Activated CD8-positive, alpha-beta memory T cell treated with anti-CD3 and anti-CD28 coated beads, Interleukin-2, amount 50 U/mL, for 4 hours (primary cell): ENCODE measurements at places on chromosomes 7 and 10.

- no peak for DNase-seq
Observed at GRCh38 chr7:101879565-101879964, 62.1 kb downstream of the CUX1 start.

- no peak for DNase-seq
Observed at GRCh38 chr7:52257890-52258289, 777.5 kb upstream of the POM121L12 start.

- no peak for DNase-seq
Observed at GRCh38 chr10:72783410-72783833, 91.5 kb downstream of the MCU start.

DNA sequence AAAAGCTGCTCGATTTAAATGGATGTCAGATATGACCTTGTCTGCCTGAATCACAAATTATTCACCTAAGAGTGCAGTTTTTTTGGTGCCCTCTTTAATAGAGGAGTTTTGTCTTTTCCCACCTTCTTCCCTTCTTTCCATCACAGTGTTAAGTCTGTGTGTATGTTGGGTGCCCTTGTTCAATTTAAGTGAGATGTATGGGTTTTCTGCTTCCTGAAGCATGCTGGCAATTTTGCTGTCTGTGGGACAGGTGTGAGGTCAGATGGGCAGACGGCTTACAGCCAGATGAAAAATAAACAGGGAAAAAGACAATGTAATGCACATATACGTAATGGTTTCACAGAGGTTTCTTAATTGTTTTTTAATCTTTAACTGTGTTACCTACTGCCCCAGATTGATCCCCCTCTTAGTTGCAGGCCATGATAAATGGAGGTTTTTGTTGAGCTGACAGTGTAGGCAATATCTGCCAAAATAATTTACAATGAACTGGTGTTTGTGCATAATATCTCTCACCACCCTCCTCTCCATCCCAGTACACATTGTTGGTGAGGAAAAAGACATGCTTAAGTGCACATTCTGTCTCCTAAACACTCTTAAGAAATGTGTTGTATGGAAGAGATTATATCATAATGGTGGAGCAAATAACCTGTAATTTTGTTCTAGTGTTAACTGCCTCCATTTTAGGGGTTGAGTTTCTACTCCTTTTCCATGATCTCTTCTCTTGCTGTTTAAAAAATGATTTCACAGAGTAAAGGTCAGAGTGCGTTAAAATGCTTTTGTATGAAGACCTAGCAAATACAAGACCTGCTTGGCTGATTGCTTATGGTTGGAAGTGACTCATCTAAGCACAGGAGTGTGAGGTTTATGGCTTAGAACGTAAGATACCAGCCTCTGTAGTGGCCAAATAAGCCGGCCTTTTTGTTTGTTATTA, 123.9 kb downstream of the LRRC4 start:
- DNase-seq: no peak

DNA sequence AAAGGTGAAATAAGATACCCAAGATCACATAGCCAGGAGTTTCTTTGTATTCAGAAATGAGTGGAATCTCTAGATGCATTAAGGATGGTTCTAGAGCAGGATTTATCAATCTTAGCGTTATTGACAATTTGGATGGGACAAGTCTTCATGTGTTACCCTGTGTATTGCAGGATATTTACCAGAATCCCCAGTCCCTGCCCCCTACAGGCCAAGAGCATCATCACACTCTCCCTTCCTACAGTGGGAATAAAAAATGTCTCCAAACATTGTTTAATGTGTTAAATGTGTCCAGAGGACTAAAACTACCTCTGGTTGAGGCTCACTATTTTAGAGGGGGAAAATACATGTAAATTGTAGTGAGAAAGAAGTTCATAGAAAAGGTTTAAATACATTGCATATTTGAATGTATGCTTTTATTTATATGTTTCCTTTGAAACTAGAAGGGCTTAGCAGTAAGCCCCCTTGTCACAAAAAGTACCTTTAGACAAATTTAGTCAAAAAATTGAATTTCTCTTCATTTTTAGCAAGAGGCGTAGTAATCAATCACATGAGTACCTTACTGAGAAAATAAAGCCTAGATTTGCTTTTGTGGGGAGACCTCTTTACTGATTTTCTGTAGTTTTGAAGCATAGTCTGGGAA, 141.2 kb downstream of the MLLT10 start:
- DNase-seq: peak; percentile 23

DNA sequence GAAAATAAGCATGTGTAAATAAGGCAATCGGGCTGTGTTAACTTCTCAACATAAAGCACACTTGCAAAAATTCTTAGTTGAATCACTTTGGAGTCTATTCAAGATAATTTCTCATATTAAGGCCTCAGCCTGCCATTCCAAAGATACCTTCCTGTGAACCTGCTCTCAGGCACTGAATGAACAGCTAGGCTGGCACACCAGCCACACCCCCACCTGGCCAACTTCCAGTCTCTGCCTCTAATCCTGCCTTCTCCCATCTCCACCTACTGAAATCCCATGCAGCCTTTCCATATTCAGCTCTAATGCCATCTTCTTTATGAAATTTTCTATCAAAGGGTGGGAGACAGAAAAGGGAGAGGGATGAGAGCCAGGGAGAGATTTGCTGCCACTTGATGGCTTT, 17.1 kb upstream of the MACROH2A2 start:
- no peak for DNase-seq

- no peak for DNase-seq
Observed at GRCh38 chr10:101845893-101846292, 2.3 kb upstream of the KCNIP2 start.

- DNase-seq: no peak
Observed at GRCh38 chr10:3745521-3745920, 39.5 kb downstream of the KLF6 start.

DNA sequence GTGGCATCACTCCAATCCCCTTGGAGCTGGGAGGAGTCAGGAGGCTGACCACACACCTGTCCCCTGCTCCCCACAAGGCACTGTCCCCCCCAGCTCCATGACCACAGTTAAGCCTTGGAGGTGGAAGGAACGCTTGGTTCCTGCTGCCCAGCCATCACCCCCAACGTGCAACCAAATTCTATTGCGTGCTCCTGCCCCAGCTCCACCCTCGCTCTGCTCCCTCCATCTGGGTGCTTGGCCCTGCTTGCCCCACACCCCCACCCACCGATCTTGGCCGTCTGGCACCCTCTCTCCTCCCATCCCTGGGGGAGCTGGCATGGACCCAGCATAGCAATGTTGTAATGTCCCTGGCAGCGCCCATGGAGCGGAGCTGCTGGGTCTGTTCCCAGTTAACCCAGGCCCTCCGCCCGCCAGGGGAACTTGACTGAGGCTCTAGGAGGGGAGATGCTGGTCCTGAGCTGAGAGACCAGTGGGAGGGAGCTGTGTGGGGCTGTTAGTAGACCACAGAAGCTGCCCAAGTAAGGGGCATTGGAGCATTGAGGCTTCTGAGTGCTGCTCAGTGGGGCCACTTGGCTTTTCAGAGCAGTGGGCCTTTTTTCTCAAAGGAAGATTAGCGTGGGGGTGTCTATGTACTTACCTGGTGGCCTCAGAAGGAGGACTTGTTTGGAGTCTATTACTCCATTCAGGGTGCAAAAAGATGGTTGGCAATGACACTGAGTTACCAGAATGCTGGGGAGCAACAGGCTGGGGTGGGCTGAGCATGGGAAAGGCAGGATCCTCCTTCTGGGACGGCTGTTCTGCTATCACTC, 1.1 kb downstream of the EPHB6 start:
- DNase-seq: no peak

DNA sequence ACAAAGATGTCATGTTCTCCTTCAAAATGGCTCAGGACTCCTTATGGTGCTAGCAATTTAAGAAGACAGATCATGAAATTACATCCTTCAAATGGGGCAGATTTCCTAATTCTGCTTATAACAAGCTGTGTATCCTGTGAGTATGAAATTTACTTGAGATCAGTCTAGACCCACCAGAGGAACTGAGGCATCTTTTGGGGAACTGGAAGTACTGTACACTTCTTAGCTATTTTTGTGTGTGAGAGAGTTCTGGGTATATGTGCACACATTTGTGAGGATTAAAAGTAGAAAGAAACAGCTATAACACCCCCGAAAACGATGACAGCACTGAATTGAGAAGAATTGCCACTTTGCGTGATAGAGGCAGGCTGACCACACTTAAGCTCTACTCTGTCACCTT, 187.0 kb upstream of the CCDC6 start:
- DNase-seq: no peak

- no peak for DNase-seq
Observed at GRCh38 chr10:47348661-47349470, 703 bp downstream of the RBP3 start.

- no peak for DNase-seq
Observed at GRCh38 chr7:24728503-24729364, 28.5 kb downstream of the GSDME start.

GRCh38 chr10:122052701-122053100, 63.7 kb downstream of the TACC2 start:
- DNase-seq: no peak

- DNase-seq: no peak
Observed at GRCh38 chr10:78299851-78300468, 266.3 kb downstream of the RPS24 start.

DNA sequence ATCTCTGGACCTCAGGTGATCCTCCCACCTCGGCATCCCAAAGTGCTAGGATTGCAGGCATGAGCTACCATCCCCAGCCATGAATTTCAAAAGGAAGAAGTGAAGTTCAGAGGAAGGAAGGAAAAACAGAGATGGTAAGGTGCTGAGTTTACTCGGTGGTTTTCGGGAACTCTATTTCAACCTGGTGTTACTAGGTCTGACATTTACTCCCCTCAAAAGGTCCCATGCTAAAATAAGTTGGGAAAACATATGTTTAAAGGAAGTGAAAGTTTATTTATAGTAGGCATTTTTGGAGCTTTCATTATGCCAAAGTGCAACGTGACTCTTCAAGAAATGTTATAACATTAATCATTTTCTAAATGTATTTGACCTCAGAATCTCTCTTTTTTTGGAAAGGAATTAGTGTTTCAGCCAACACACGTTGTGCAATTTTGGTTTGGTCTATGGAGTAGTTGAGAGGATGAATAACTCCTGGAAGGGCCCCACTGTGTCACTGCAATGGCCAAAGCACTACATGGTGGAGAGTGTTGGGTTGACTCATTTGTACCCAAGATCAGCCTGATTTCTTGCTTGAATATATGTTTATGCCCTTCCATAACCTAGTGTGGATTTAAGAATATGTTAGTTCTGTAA, 114.7 kb upstream of the FAM171A1 start:
- no peak for DNase-seq

DNA sequence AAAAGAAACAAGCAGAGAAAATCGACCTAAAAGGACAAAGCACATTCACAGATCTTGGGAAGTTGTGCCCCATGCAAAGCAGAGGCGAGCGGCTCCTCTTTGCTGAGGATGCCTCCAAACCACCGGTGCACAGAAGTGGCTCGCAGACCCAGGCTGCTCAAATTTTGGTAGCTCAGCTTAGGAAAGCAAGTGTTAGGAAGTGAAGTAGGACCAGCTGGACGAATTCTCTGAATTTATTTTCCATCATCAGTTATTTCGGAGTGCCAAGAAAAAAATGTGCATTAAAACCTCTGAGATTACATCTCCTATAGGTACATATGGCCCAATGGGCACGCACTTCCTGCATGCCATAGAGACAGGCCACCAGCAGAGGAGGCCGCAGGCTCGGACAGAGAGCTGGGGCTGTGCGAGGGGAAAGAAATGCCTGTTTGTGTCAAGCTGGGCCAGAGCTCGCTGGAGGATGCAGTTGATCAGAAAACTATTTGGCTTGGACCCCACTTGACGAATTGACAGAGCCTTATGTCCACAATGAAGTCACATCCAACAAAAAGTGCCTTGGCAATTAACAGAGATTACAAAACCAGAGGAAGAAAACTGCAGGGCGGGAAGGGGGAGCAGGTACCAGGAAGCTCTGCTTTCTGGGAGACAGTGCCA, 122.3 kb upstream of the LYZL2 start:
- DNase-seq: no peak

DNA sequence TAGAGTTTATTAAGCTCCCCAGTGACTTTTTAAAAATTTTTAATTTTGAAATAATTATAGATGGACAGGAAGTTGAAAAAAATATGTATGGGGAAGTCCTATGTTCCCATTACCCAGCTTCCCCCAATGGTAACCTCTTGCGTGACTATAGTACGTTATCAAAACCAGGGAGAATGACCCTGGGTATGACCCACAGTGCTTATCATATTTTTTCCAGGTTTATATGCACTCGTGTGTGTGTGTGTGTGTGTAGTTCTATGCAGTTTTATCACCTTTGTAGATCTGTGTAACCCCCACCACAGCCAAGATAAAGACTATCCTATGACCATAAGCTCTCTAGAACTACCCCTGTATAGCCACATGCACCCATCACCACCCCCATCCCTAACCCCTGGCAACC, 72.8 kb downstream of the TBXAS1 start:
- no peak for DNase-seq

GRCh38 chr10:17236468-17237148, 8.6 kb downstream of the VIM start:
- DNase-seq: no peak

GRCh38 chr7:36313607-36314006, 76.1 kb upstream of the ANLN start:
- DNase-seq: no peak

- DNase-seq: no peak
Observed at GRCh38 chr10:73950155-73950948, 39.4 kb downstream of the PLAU start.

- no peak for DNase-seq
Observed at GRCh38 chr10:18216482-18216881, 76.3 kb downstream of the CACNB2 start.

DNA sequence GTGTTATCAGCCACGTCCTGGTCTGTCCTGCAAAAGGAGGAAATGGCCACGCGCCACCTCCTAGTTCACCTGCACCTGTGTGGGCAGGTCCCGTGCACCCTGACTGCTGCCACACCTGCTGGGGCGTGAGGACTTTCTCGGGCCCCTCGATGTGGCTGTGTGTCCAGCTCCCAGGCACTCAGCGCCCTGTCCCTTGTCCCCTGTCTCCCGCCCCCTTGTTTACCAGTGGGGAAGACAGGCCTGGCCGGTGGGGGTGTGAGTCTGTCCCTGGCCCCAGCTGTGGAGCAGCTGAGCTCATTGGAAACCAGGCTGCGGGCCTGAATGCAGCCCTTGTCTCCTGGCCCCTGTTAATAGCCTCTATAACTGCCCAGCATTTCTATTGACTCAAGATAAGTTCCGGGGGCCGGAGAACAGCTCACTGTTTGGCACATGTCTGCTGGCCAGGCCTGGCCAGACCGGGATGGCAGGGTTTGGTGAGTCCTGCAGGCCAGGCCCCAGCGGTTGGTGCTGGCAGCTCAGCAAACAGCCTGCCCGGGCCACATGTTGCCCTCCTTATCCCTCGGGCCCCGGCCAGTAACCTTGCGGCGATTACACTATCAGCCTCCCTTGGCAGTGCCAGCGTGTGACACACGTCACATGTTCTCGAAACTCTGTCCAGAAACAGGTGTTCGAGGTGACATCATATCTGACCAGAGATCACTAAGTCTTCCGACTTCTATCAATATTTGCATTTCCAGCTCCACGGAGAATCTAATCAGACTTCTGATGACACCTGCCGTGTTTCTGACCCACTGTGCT, 52.1 kb downstream of the FOXL3 start:
- no peak for DNase-seq
